ENCODE measurements at places on chromosomes 5 and 9. TPM values are rescaled to one million over a fixed set of nuclear protein-coding genes. Genes with fewer than 3 reads are reported as not detected.

The ATP10B gene
- 0.63 TPM for total RNA-seq

The PCSK1 gene
- not detected for total RNA-seq

The AHRR gene
- total RNA-seq = 1.1 TPM

The SNCB gene
- total RNA-seq = not detected

The MYOZ3 gene
- not detected for total RNA-seq

The GNA14 gene
- total RNA-seq = not detected

The CCL27 gene
- total RNA-seq = not detected

The CDH6 gene
- total RNA-seq = 16.0 TPM

The SMIM33 gene
- total RNA-seq = not detected

The PCDHAC2 gene
- not detected for total RNA-seq

The ZFP2 gene
- 0.35 TPM for total RNA-seq

The OTULINL gene
- total RNA-seq = 18.3 TPM

The ANKRD18B gene
- 2.2 TPM for total RNA-seq

The RAD50 gene
- total RNA-seq = 58.2 TPM

The LCN12 gene
- total RNA-seq = 20.0 TPM

The WDR36 gene
- 33.5 TPM for total RNA-seq

The GRM6 gene
- total RNA-seq = not detected

The ST8SIA4 gene
- 0.61 TPM for total RNA-seq

The ADGRD2 gene
- total RNA-seq = not detected

The MYMK gene
- total RNA-seq = not detected

The CTXN3 gene
- not detected for total RNA-seq

The SLIT3 gene
- 2.0 TPM for total RNA-seq

The PCDHB11 gene
- total RNA-seq = not detected

The ADAMTS2 gene
- 0.05 TPM for total RNA-seq

The LRSAM1 gene
- total RNA-seq = 26.2 TPM

The TICAM2 gene
- total RNA-seq = 0.91 TPM

The TNPO1 gene
- total RNA-seq = 148 TPM

The CCDC187 gene
- 0.09 TPM for total RNA-seq

The LECT2 gene
- total RNA-seq = 0.70 TPM

The DRD1 gene
- total RNA-seq = not detected

The SPINK4 gene
- 2.1 TPM for total RNA-seq

The PCA3 gene
- total RNA-seq = not detected

The FOXI1 gene
- total RNA-seq = 0.14 TPM

The GLE1 gene
- 30.8 TPM for total RNA-seq

The FLT4 gene
- total RNA-seq = not detected

The CSNK1A1 gene
- total RNA-seq = 252 TPM

The GFI1B gene
- 0.79 TPM for total RNA-seq

The SPAG8 gene
- total RNA-seq = 0.29 TPM

The TMCO6 gene
- 46.4 TPM for total RNA-seq
